ENCODE measurements at places on chromosomes 5 and 9.

- peak; percentile 88 for DNase-seq
Measured at GRCh38 chr9:108634672-108635462, 220.9 kb downstream of the ACTL7B start.

GRCh38 chr9:99114846-99115500, 10.1 kb downstream of the TGFBR1 start:
- DNase-seq, result no peak

DNA sequence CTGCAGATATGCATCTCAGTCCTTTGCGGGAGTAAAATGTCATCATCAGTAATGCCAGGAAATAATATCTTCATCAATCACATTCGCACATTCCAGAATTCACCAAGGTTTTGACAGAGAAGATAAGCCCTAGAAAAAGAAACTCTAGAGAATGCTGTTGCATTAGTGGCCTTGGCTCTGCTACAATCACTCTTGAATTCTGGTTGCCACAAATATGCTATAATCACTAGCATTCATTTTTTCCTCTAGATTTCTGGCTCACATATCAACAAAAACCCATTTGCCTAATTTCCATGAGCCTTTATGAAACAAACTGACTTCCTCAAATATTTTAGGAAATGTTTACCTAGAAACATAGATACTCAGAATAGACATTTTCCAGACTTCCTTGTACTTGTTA, 653.4 kb downstream of the ANXA1 start:
- DNase-seq, result no peak

DNA sequence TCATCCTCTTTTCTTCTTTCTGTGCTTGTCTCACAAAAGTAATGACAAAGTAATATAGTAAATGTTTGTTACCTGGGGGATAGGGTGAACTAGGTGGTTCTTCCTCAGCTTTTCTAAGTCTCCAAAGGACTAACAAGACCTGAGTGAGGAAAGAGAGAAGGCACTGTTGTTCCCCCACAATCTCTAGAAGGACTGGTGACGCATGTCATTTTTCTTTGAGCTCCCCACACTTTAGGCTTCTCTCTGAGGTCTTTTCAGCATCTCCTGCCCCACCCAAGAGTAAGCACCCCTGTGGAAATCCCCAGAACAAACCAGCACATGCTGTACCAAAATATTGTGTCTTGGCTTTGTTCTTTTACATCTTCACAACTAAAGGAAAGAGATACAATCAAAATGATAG, 2.4 kb upstream of the IL7R start:
- DNase-seq, result no peak

DNA sequence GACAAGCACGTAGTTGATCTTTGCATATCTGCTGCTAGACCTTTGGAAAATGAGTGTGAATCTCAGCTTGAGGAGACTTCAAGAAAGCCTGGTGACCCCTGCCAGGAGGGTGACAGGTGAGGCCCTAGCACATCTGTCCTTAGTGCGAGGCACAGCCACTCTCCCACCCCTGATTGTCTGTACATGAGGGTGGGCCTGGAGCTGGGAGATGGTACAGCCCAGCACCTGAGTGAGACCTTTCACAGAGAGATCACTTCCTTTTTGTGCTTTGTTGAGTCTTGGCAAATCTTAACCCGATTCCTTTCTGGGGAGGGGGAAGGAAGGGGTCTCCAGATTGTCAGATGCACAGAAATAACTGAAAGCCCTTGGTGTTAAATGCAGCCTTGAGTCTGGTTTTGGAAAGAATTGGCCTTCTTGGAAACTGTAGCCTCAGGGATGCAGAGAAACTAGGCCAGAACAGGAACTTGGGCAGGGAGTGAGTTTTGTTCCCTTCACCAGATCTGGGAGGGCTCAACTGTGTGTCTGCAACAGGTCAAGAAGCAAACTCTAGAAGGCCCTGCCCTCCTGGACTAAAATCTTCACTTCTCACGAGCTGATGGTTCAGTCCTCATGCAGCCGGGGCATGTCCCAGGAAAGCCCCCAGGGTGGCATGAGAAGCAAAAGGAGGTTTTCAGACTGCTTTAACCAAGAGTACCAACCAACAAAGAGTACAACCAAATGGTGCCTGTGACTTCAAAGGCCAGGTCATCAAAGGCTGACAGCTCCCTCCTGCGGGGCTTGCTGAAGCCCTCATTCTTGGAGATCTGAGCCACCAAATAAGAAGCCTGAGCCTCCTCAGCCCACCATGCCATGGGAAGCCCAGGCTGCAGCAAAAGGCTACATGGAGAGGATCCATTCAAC, 20.8 kb upstream of the SEMA4D start:
- DNase-seq, result no peak

DNA sequence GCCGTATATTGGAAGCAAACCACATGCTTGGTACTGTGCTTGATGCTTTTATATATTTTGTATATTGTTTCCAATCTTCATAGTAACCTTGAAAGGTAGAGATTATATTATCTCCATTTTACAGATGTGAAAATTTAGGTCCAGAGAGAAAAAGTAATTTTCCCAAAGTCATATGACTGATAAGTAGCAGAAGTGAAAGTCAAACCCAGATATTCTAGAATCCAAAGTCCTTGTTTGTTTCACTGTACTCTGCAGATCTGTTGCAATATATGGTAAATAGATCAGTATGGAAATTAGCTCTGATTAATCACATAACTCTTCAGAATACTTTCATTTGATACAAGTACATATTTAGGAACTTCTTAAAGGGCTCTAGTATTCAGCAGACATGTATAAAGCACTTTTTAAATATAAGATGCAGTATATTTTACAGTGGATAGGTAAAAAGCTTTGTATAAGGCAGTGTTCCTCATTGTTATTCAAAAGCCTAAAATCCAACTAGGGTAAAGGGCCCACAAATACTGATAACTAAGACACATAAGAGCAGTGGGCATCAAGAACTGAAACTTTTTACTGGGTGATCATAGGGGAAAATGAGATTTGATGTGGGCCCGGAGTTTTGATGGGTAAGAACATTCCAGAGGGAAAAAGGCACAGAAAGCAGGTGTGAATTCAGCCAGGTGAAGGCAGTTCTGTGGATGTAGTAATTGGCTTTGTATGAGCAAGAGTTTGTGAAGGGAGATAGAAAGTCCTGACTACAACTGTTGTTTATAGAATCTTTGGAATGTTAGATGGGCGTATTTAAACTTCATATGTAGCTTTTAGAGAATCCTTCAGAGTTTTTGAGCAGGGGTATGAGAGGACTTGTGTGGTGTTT, 25.0 kb downstream of the NDFIP1 start:
- DNase-seq, result no peak

- DNase-seq, result no peak
Measured at GRCh38 chr5:60470881-60471280, 229.1 kb downstream of the DEPDC1B start.

DNA sequence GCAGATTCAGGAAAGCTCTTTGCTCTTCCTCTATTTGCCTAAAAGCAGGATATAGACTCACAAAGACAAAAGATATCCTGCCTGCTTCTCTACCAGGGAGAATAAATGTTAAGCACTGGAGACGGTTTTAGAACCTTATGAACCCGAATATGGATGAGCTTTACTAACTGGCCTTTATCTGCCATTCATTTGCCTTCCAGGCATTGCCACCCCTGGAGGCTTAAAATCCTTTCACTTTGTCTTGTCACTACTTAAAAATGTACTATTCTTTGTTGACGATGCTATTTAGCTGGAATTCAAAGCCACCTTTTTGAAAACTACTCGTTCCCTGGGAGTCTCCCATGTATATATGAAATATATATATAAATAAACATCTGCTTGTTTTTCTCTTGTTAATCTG, 23.2 kb upstream of the LVRN start:
- no peak for DNase-seq

DNA sequence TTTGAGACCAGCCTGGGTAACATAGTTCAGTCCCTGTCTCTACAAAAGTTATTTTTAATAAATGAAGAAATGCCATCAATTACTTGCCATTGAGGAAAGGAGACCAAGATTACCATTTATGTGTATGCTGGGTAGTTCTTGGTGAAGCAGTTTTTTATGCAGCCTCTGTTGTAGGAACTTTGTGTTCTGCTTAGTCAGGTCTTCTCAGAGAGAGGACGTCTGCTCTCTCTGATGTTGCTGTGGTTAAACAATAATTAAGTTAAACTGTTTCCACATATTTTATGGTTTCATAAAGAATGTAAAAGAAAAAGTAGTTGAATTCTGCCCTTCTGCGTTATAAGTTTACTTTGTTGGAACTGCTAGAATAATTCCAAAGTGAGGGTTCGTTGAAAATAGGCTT, 210.5 kb downstream of the KDM4C start:
- no peak for DNase-seq

DNA sequence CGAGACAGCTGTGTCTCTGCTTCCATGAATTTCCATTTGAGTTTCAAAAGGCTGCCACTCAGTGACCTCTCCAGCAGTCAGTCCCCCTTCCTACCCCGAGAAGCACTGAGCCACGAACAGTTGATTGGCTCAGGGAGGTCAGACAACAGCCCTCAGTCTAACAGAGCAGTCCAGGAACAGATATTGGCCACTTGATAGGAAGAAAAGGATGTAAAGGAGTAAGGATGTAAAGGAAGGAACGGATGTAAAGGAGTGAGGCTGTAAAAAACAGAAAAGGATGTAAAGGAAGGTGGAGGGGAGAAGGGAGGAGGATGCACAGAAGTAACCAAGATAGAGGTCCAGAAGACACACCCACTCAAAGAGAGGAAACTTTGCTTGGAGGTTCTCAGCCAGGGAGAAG, 3.2 kb upstream of the NR4A3 start:
- no peak for DNase-seq

DNA sequence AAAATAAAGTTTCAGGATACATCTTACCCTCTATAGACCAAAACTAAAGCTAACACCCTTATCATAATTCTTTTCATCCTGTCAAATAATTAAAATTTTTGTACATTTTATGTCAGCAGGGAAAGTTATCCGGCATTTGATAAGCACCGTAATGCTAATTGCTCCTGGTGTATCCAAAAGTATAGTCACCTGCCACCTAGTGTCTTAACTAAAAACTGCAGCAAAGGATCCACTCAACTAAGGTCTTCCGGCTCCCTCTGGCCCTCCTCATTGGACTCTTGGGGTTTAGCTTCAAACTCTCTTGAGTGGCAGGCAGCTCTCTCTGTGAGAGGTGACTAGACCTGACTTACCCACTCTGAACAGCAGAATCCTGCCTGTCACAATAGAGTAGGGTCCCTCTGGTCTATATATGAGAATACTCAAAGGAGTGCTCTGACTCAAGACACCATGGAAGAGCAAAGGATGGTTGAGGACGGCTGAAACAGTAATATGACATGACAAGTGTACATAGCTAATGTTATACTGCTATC, 60.4 kb upstream of the CAST start:
- no peak for DNase-seq

DNA sequence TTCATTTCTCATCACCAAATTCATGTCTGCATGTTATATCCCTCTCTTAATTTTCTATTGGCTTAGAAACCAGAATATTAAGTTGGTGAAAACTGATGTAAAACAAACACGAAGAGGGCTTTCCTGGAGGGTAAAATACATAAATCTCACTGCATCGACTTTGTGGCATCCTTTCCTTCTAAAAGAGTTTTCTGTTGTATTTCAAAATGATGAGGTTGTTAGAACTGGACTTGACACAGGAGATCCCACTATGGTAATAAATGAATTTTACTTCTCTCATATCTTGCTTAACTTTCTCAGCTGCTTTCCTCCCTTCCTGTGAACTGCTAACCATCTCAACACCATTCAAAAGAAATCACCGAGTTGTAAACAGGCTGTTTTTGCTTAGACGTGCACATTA, 162.0 kb upstream of the TRPC7 start:
- DNase-seq, result no peak

GRCh38 chr5:58968350-58968749, 385.5 kb downstream of the RAB3C start:
- no peak for DNase-seq

DNA sequence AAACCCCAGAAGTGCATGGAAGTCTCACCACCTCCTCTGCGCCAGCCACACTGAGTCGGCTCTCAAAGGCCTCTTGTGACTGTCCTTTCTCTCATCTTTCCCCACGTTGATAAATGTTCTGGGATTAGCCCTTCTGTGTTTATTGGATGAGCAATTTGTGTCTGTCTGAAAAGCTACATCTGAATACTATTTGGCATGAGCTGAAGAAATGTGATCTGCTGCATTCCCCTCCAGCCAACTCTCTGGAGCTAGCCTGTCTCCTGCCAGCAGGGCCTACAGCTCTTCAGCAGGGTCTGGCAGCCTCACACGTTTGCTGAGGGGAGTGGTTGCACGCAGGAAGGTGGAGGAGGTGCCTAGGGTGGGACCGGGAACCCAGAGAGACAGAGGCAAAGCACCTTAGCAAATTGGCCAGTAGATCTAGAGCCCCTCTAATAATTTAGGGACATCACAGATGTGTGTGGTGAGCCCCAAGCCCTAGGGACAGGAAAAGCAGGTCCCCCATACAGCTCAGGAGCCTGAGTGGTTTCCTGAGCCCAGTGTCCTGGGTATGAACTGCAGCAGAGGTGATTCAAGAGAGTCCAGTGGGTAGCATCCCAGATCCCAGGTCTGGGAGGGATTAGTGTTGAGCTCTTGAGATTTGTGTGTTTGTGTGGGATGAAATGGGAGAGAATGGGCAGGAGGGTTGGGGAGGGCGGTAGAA, 20.5 kb upstream of the B4GALT1 start:
- peak; percentile 78 for DNase-seq

DNA sequence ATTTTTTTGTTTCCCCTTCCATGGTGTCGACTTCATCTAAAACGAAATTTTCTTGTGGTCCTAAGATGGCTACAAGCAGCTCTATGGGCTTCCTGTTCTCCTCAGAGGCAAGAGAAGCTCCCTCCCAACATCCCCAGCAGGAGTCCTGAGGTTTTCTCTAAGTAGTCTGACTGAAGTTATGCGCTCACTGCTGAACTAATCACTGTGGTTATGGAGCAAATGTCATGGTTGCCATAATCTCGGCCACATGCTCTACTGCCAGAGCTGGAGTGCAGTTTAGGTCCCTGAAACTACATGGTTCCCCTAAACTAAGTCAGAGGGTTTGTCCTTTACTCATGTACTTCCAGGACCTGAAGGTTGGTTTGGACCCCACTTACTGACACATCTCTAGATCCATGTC, 68.0 kb upstream of the MAMDC2 start:
- DNase-seq, result no peak

GRCh38 chr5:68456756-68457217, 241.2 kb downstream of the PIK3R1 start:
- DNase-seq, result peak; percentile 21

DNA sequence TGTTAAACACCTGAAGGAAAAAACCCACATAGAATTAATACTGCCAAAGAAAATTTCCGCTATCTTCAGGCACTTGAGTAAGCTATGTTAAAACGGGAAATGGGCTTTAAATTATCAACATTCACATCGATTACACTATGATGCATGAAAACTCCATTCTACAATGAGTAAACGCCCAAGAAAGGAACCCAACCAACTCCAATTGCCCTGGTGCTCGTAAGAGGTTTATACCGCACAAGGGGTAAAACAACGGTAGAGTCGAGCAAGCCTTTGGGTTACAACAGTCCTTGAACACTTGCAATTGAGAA, 1.0 kb downstream of the AGTPBP1 start:
- DNase-seq, result no peak

DNA sequence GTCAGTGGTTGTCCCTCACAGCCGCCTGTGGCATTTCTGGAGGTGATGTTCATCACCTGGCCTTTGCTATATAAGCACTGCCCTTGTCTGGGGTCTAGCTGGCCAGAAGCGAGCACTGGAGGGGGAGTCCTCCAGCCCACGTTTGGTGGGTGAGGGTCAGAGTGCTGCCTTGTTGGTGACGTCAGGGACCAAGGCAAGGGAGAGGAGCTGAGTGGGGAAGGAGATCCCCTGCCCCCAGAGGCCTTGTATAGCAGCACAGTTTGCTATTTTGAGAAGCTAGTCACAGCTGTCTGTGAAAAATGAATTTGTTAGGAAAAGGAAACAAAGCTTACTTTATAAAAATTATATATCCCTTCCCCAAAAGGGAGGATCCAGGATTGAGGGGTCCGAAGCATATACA, 49.8 kb downstream of the SYK start:
- DNase-seq, result no peak
